Eye (tissue), 1 donor: ENCODE measurements at places on chromosomes 4 and X.

DNA sequence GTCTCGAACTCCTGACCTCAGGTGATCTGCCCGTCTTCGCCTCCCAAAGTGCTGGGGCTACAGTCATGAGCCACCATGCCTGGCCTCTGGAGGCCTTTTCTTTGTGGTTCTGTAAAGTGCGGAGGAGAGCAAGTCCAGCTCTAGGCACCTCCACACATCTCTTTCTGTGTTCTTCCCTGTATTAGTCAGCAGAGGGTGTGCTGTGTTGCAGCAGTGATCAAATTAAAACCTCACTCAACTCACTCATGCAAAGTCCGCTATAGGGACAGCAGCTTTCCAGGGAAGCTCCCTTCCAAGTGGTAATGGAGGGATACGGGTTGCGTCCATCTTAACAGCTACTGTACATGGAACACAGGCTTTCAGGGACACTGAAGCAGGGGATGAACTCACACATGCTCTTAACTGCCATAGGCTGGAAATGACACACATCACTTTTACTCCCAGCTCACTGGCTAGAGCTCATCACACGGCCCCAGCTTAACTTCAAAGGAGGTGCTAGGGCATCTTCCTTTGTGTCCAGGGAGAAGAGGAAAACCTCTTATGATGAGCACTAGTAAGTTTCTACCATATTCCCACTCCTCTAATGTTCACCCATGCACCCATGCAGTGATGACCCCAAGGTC lies 36.0 kb upstream of the CCNG2 start:
- no peak for DNase-seq

- peak; percentile 89 for DNase-seq
Measured at GRCh38 chr4:185752872-185753271, 59.1 kb downstream of the SORBS2 start.

- no peak for DNase-seq
Measured at GRCh38 chrX:33014086-33014485, 197.3 kb downstream of the DMD start.

DNA sequence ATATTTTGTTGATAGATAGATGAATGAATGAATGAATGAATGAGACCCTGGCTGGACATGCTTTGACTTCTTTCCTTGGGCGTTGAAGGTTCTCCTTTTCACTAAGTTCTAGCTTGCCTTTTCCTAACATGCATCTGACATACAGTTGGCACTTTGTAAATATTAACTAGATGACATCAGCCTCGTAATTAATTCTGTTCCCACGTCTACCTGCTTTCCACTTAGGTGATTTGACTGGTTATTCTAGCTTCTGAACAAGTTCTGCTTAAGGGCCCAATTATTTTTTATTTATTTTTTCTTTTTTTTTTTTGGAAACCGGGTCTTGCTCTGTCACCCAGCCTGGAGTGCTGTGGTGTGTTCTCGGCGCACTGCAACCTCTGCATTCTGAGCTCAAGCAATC lies 13.9 kb upstream of the RASL11B start:
- DNase-seq, result no peak

- DNase-seq, result no peak
Measured at GRCh38 chr4:21826071-21826470, 122.5 kb downstream of the KCNIP4 start.

GRCh38 chrX:123629502-123629901 lies 103.3 kb downstream of the THOC2 start:
- DNase-seq, result no peak

- no peak for DNase-seq
Measured at GRCh38 chrX:148555101-148555500, 54.7 kb downstream of the AFF2 start.

DNA sequence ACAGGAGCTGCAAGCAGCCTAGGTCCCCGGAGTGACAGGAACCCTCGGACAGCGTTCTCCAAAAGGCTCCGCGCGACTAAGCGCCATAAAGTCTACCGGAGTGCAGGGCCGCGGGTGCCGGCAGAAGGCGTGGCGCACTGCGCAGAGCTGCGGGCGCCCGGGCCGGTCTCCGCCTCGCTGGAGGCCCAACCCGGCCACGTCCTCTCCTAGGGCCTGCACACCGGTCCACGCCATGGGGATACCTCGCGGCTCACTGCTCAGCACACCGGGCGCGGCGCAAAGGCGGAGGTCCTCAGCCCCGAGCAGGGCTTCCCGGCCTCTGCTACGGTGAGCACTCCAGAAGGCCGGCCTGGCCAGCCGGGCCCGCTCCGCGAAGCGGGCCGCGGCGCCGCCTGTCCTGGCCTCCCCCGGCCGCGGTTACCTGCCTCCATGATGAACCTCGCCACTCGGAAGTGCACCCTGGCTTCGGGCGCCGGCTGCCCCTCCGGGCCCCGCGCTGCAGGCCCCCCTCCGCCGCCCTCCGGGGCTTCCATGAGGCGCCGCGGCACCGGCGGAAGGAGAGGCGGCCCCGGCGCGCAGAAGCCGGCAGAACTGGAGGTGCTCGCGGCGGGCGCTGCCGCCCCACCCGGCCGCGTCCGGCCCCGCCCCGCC lies at the start of gene CCNQ:
Gene CCNQ (minus strand): TSS at position 599 of the 651 bp plus-strand sequence. CDS start 66 bp downstream, at position 533.
- peak; percentile 54 for DNase-seq

- DNase-seq, result peak; percentile 25
Measured at GRCh38 chr4:107068116-107068515, 32.0 kb upstream of the DKK2 start.

- peak; percentile 57 for DNase-seq
Measured at GRCh38 chr4:4868040-4868757, 8.7 kb downstream of the MSX1 start.

GRCh38 chrX:68732906-68733493 lies 85.5 kb downstream of the STARD8 start:
- peak; percentile 53 for DNase-seq

DNA sequence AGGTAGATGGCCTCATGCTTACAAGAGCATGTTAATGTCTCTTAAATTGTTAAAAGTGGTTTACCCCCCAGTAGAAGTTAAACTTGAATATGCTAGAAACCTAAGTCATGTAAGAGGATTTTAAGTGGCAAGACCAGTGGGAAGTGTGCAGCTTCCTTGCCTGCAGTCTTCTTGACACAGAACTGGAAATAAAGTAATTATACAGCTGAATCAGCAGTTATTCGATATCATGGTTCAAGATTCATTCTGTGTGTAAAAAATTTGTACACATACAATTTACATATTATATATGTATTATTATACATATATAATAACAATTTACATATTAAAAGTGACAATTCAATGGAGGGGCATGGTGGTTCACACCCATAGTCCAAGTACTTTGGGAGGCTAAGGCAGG lies 24.1 kb downstream of the UGT2B4 start:
- DNase-seq, result no peak

DNA sequence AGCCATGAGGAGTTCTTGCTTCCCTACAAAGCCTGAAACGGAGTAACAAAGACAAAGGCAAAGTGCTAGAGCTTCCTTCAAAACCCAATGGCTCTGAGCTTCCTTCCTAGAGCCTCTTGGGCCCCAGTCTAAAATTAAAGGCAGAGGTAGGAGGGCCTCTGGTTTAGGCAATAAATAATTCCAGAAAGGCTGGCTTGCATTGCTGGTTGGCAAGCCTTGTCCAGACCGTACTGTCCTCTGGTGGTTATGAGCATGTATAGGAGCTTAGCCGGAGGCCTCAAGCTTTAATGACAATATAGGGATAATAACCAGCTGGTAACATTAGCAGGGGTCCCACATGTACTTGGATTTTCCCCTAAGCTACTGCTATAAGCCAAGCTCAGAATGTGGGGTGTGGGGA lies 237.3 kb downstream of the AR start:
- DNase-seq, result no peak

GRCh38 chr4:1234309-1234695 lies 14.6 kb downstream of the CTBP1 start:
- peak; percentile 38 for DNase-seq
